Stimulated activated CD4-positive, alpha-beta T cell treated with anti-CD3 and anti-CD28 coated beads, Interleukin-15, amount 100 ng/mL, for 1 hour (primary cell): ENCODE measurements at places on chromosomes 1 and 21.

GRCh38 chr21:25176637-25177412 is 430.5 kb downstream of the MRPL39 start:
- no peak for DNase-seq

- DNase-seq: no peak
Measured at GRCh38 chr21:45225741-45226327, 61.9 kb downstream of the POFUT2 start.

- DNase-seq: peak; percentile 57
Measured at GRCh38 chr21:42107881-42108553, 36.9 kb downstream of the UMODL1 start.

GRCh38 chr1:214306269-214306668 is 25.3 kb downstream of the SMYD2 start:
- no peak for DNase-seq
